ENCODE measurements at places on chromosomes 16 and 17. TPM values are rescaled to one million over a fixed set of nuclear protein-coding genes. Genes with fewer than 3 reads are reported as not detected.

GRCh38 chr16:56722200-56722842 lies 7.6 kb upstream of the NUP93 start:
- H3K27ac ChIP-seq: no peak overlapping the region
- H3K4me3 ChIP-seq: no peak overlapping the region
- no peaks in the 10 kb centered on the region for H3K27me3 ChIP-seq
- H3K36me3 ChIP-seq: no peaks in the 10 kb centered on the region
- no peak for DNase-seq

- H3K36me3 ChIP-seq: no peaks in the 10 kb centered on the region
- H3K4me3 ChIP-seq: no peak overlapping the region
- DNase-seq: no peak
- no peaks in the 10 kb centered on the region for H3K27me3 ChIP-seq
- no peak overlapping the region for H3K27ac ChIP-seq
- H3K4me1 ChIP-seq: no peaks in the 10 kb centered on the region
Observed at GRCh38 chr17:32161506-32162365, 19.4 kb downstream of the RHOT1 start.

GRCh38 chr16:66004699-66005098 lies 361.8 kb upstream of the CDH5 start:
- DNase-seq: no peak
- H3K27ac ChIP-seq: no peak overlapping the region
- H3K36me3 ChIP-seq: no peaks in the 10 kb centered on the region
- no peaks in the 10 kb centered on the region for H3K4me1 ChIP-seq
- no peak overlapping the region for H3K4me3 ChIP-seq

DNA sequence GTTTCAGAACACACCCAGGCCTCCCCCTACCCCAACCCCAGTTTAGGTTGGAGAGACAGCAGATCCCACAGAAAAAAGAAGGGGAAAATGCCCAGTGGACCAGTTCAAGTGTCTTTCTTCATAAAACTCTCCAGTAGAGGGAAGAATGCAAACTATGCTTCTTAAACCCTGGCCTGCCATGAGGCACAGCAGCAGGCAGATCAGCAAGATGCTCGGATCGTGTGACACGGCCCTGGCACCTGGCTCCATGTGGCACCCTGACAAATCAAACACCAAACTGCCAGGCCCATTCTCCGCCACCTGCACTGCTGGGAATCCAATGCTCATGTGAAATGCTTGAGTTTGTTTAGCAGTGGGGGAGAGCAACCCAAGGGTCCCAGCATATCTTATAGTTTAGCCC lies 166.8 kb downstream of the SOX9 start:
- H3K36me3 ChIP-seq: no peaks in the 10 kb centered on the region
- H3K27me3 ChIP-seq: no peaks in the 10 kb centered on the region
- H3K27ac ChIP-seq: no peak overlapping the region
- H3K4me1 ChIP-seq: no peaks in the 10 kb centered on the region

- H3K36me3 ChIP-seq: no peaks in the 10 kb centered on the region
- H3K27ac ChIP-seq: no peak overlapping the region
- no peaks in the 10 kb centered on the region for H3K4me1 ChIP-seq
- no peak for DNase-seq
- no peaks in the 10 kb centered on the region for H3K27me3 ChIP-seq
Observed at GRCh38 chr17:55681342-55681700, 41.3 kb downstream of the TMEM100 start.

DNA sequence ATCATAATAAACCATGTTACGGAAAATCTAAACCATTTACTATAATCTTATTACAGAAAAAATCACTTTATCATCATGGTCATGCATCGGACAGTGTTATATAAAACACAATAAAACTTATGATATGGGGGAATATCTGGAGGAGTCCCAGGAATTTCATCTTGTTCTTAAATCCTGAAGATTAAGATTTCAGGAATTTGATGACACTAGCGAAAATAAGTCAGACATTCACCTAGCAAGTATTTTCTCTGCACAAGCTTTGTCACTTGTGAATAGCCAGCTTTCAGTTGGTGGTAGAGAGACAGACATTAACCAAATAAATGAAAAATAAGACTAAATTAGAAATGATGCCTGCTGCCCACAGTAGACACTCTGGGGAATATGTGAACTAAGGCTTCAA lies 410.0 kb downstream of the RBFOX1 start:
- H3K4me1 ChIP-seq: no peaks in the 10 kb centered on the region
- no peak for DNase-seq
- H3K27ac ChIP-seq: no peak overlapping the region
- H3K4me3 ChIP-seq: no peak overlapping the region
- H3K27me3 ChIP-seq: no peaks in the 10 kb centered on the region
- no peaks in the 10 kb centered on the region for H3K36me3 ChIP-seq

DNA sequence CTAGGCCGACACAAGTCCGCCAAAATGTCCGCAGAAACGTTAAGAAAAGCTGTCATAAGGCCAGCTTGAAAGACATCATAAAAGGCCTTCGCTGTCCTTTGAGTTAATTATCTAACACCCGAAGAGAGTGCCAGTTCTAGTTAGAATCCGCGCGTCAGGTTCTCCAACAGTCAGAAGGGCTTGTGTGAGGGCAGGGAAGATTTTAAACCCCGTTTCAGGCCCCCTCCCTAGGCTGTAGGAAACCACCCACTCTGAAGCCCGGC lies 729 bp upstream of the CLTC start:
- H3K27ac ChIP-seq: peak overlapping the region; percentile 97
- H3K27me3 ChIP-seq: no peaks in the 10 kb centered on the region
- H3K4me3 ChIP-seq: peak overlapping the region; percentile 97
- DNase-seq: no peak
- peaks cover 2% of the 10 kb centered on the region for H3K4me1 ChIP-seq
- no peaks in the 10 kb centered on the region for H3K36me3 ChIP-seq

GRCh38 chr16:69412287-69412686 lies 12.1 kb upstream of the CYB5B start:
- H3K4me1 ChIP-seq: peaks cover 1% of the 10 kb centered on the region
- no peak overlapping the region for H3K4me3 ChIP-seq
- no peak overlapping the region for H3K27ac ChIP-seq

- DNase-seq: no peak
- H3K4me1 ChIP-seq: peaks cover 6% of the 10 kb centered on the region
- no peaks in the 10 kb centered on the region for H3K27me3 ChIP-seq
- H3K36me3 ChIP-seq: no peaks in the 10 kb centered on the region
Observed at GRCh38 chr16:17448640-17449638, 21.8 kb downstream of the XYLT1 start.

DNA sequence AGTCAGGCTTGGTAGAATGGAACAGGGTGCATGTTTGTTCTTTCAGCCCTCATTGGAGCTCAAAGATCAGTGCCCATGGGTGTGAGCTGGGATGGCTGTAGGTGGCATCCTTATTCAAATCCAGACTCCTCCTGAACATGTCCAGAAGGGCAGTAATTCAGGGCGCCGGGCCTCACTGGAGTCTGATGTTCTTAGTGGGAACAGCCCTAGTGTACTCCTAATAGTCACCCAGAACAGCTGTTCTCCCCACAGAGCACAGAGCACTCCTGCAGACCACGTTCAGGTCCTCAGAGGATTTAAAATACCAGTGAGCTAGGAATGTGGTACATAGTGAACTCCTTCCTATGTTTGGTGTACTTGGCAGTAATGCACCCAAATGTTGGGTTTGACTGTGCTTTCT lies 96.2 kb downstream of the BANP start:
- H3K27ac ChIP-seq: no peak overlapping the region
- no peaks in the 10 kb centered on the region for H3K36me3 ChIP-seq
- no peaks in the 10 kb centered on the region for H3K4me1 ChIP-seq
- no peaks in the 10 kb centered on the region for H3K27me3 ChIP-seq
- DNase-seq: no peak
- H3K4me3 ChIP-seq: no peak overlapping the region

DNA sequence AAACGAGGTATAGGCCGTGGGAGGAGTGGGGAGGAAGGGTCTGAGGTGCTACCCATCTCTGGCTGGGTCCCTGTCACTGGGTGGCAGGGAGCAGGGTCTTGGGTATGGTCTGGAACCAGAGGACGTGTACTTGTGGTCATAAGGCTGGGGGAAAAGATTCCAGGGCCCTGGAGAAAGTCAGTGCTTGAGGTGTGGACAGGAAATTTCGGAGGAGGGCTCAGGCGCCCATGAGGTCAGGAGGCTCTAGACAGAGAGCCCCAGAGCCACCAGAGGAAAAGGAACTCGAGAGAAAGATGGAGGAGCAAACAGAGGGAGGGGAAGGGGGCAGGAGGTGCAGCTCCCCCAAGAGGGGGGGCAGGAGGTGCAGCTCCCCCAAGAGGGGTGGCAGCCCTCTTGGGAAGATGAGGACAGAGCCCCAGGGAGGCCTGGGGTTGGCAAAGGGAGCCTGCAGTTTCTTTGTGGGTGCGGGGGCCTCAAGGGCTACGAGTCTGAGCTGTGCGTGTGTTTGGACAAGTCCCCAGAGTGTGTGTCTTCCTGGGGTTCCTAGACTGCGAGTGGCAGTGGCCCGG lies 683 bp upstream of the SLC7A6 start:
- peak overlapping the region; percentile 57 for H3K27ac ChIP-seq
- no peaks in the 10 kb centered on the region for H3K36me3 ChIP-seq
- no peaks in the 10 kb centered on the region for H3K27me3 ChIP-seq
- no peaks in the 10 kb centered on the region for H3K4me1 ChIP-seq
- H3K4me3 ChIP-seq: peak overlapping the region; percentile 75
- no peak for DNase-seq

- no peaks in the 10 kb centered on the region for H3K36me3 ChIP-seq
- no peak overlapping the region for H3K4me3 ChIP-seq
- H3K27ac ChIP-seq: no peak overlapping the region
Observed at GRCh38 chr17:73616120-73616872, 27.9 kb downstream of the SDK2 start.

- no peaks in the 10 kb centered on the region for H3K36me3 ChIP-seq
- H3K27me3 ChIP-seq: no peaks in the 10 kb centered on the region
- peak overlapping the region; percentile 59 for H3K27ac ChIP-seq
- H3K4me3 ChIP-seq: peak overlapping the region; percentile 92
- H3K4me1 ChIP-seq: peaks cover 5% of the 10 kb centered on the region
- DNase-seq: no peak
Observed at GRCh38 chr17:48907713-48908046, 527 bp upstream of the UBE2Z start.

DNA sequence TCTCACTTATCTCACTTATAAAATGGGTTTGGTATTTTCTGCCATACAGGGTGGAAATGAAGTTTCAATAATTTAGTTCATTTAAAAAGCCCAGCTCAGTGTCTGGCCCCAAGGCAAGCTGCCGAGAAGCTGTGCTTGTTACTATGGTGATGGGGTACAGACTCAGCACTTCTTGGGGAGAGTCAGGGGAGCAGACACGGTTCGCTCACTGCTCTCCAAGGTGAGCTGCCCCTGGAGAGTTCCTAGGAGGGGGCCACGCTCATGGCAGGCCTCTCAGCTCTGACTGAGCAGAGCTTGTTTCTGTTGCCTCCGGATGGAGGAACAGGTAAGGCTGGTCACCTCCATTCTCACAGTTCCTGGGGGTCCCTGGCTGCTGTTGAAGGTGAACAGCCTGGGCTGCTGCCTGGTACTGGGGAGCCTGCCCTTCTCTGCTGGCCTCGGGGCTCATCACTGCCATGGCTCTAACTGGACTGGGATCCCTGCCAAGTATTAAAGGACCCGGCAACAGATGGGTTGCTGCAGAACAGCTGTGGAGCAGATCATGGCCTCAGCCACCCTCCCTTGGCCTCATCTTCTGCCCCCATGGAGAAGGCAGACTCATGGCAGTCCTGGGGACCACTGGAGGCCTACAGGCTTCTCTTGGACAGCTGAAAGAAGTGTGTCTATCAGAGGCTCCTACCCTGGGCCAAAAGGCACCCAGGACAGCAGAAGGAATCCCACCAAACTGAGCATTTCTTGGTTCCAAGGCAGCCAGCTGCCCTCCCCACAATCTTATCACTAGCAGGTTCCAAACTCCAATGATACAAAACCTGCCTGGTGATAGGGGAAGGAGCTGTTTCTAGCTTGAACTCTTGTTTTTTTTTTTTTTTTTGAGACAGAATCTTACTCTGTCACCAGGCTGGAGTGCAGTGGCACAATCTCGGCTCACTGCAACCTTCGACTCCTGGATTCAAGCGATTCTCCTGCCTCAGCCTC lies 25.9 kb upstream of the SPATA32 start:
- H3K27ac ChIP-seq: no peak overlapping the region
- H3K4me3 ChIP-seq: no peak overlapping the region
- peaks cover 28% of the 10 kb centered on the region for H3K4me1 ChIP-seq
- DNase-seq: no peak

DNA sequence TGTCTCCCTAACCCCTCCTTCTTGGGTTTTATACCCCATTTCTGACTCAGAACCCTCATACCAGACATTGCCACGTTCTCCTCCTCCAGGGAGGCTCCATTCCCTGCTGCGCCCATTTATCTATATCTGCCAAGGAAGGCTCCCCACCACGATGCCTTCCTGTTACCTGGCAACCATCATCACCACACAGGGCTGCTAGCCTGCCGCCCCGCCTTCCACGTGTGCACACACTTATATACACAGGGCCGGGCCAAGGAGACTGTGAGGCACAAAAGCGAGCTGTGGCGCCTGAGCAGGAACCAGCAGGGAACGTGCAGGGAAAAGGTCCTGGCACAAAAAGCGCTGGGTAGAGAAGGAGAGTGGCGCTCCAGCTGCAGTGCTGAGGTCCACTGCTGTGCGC lies 261.8 kb downstream of the CBLN1 start:
- H3K27me3 ChIP-seq: no peaks in the 10 kb centered on the region
- H3K27ac ChIP-seq: no peak overlapping the region
- no peaks in the 10 kb centered on the region for H3K36me3 ChIP-seq
- H3K4me1 ChIP-seq: peaks cover 18% of the 10 kb centered on the region
- DNase-seq: no peak
- H3K4me3 ChIP-seq: no peak overlapping the region

DNA sequence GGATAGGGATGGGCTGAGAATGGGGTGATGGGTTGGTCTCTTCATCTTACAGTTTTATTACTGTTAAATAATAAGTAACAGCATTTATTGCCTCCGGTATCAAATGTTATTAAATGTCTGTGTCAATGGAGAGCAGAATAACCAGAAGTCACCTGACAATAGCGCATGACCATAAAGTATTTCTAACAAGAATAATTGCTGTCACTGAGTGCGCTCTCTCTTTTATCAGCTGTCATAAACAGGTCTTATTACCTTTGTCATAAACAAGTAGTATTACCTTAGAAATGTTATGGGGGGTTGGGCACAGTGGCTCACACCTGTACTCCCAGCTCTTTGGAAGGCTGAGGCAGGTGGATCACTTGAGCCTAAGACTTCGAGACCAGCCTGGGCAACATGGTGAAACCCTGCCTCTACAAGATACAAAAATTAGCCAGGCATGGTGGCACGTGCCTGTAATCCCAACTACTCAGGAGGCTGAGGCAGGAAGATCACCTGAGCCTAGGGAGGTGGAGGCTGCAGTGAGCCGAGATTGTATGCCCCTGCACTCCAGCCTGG lies 120.6 kb downstream of the MAP2K6 start:
- H3K27ac ChIP-seq: no peak overlapping the region
- no peaks in the 10 kb centered on the region for H3K27me3 ChIP-seq
- H3K36me3 ChIP-seq: no peaks in the 10 kb centered on the region
- H3K4me3 ChIP-seq: no peak overlapping the region
- DNase-seq: no peak

Gene ABCC6
- polyA plus RNA-seq: 1.9 TPM

Gene CSH1
- not detected for polyA plus RNA-seq

Gene EIF3C
- polyA plus RNA-seq: 357 TPM

Gene KRTAP9-4
- not detected for polyA plus RNA-seq

Gene NHLRC4
- polyA plus RNA-seq: 5.9 TPM

Gene CPHXL
- not detected for polyA plus RNA-seq

Gene FBXW10B
- 0.08 TPM for polyA plus RNA-seq

Gene CCL7
- not detected for polyA plus RNA-seq

Gene HP
- 30.1 TPM for polyA plus RNA-seq

Gene SLC12A3
- polyA plus RNA-seq: not detected

Gene CSH2
- not detected for polyA plus RNA-seq
